ENCODE measurements at places on chromosomes 13 and 19.

- DNase-seq = peak; percentile 6
These were observed 5.1 kb downstream of the EGLN2 start for GRCh38 chr19:40803857-40804782.

DNA sequence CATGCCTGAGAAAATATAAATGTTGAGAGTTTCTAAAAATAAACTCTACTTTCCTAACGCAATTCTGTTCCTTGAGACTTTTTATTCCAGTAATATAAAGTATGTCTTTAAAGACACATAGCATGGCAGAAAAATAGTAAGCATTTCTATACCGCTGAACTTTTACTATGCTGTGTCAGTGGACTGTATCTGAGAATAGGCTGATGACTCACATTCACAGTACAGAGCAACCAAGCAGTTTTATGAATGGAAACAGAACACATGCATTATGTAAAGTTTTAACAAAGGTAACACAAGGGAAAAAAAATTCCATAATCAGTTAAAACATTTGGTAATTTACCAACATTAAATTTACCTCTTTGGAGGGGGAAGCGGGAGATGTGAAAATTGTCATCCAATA, 38.4 kb downstream of the ZDHHC20 start:
- no peak for DNase-seq

GRCh38 chr13:91358387-91358782, 10.9 kb downstream of the MIR17HG start:
- DNase-seq = peak; percentile 49

DNA sequence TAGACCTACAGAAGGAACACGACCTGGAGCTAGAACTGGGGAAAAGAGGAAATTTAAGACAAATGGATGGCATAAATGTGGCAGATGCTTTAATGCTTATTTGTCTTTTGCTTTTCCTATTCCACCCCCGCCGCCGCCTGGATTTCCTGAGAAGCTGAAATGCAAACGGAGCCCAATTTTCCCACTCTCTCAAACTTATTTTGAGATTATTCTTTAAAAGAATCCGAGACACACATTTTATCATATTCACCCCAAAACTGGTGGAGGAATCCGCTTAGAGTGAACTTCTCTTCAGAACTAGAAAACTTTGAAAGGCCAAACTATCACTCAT, 5.8 kb downstream of the POU4F1 start:
- DNase-seq = no peak

- no peak for DNase-seq
These were observed 34.7 kb downstream of the VSTM2B start for GRCh38 chr19:29560313-29561075.

DNA sequence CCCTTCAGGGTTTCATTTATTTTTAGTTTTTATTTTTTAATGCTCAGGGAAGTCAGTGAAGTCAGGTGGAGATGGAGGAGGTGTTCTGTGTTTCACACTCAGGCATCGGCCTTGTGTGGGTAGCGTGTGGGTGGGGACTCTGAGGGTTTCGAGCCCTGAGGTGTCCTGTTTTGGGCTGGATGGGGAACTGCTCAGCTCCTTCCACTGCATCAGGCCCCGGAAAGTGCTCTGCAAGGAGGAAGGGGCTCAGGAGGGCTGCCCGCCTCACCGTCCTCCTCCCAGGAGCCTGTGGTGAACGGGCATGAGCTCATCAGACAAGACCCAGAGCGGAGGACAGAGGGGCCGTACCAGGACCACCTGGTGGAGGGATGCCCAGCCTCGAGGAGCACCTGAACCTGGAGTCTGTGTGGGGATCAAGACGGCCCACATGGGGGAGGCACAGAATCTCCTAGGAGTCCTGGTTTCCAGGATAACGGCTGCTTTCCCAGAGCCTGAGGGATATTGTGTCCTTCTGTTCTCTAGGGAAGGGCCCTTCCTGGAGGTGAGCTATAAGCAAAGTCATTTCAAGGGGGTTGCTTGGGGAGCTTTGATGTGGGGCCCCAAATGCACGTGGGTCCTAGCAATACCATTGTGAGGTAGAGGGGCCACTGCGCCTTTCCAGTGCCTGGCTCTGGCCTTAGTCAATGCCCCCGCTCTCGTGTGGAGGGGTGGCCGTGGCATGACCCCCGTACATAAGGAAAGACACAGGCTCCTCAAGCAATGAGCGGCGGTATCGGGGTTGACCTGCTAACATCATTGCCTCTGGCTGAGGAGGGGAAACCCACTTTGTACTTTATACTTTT, 13.5 kb upstream of the GAS6 start:
- no peak for DNase-seq

DNA sequence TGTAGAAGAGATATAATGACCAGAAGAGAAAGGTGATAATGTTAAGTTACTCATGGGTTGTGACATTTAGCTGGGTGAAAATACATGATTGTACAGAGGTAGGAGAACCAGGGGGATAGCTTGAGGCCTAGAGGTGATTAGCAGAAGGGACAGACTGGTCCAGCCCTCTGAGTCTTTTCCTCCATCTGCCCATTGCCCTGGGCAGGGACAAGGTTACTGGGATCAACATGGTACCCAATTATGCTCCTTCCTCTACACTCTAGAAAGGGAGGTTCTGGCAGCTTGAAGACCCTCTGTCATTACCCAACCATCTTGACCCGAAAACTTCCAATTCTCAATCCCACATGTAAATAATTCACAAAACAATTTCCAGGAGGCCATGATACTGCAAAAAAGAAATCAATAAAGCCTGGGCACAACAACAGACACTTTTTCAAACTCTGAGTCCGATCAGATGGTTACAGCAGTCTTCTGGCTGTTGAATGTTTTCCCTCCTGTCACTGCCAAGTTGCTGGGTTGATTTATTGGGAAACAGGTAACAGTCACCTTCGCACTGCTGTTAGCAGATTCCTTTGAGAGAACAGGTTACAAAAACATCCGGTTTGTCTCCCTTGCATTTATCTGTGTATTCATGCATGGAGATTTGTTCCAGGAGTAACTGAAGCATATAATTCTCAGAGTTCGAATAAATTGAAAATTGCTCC, 239.1 kb upstream of the HTR2A start:
- no peak for DNase-seq

GRCh38 chr19:2747349-2747748, 7.5 kb upstream of the SLC39A3 start:
- no peak for DNase-seq

DNA sequence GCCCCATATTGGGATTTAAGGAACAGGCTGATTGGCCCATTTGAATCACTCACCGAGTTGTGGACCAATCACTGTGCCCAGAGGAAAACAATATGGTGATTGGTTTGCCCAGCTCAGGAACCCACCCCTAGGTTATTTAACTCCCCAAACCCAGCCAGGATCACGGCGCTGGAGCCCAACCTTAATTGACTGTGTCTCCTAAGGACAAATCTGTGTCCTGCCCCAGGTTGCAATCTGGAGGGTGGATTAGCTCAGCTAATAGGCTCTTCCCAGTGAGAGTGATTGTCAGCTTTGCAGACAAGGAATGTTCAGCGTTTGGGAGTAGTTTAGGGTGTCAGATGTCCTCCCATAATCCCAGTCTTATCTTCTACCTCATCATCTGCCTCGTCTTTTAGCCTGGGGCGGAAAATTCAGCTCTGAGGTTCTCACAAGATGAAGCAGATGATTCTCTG, 3.5 kb upstream of the ZNF358 start:
- DNase-seq = no peak

DNA sequence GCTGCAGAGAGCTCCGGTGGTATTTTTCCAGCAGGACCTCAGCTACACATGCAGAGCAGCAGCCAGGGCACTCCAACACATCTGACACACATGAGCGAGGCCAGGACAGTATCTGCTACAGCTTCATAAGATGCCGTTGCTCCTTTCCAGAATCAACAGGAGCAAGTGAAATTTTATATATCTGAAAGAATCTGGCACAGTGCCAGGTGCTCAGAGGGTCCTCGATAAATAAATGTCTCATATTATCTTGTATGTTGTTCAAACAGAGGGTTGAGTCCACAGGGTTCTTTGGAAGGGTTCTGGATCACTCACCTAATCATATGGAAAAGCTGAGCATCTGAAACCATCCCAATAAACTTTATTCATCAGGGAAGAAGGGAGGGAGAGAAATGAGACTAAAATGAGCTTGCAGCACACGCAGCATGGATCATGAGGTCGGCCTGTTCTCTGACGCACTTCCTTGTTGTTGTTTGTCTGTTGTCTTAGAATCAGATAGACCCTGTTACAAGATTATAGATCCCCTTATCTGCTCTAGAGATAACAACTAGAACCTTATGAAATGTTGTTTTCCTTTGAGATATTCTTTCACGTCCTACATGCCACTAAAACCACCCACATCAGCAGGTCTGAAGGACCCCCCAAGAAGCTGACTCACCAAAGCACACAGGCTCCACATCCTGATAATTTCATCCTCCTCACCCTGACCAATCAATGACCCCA, 3.2 kb upstream of the METTL21C start:
- no peak for DNase-seq

GRCh38 chr13:75432045-75432444, 49.9 kb downstream of the TBC1D4 start:
- DNase-seq = no peak
